ENCODE measurements at places on chromosomes 1 and 21.

DNA sequence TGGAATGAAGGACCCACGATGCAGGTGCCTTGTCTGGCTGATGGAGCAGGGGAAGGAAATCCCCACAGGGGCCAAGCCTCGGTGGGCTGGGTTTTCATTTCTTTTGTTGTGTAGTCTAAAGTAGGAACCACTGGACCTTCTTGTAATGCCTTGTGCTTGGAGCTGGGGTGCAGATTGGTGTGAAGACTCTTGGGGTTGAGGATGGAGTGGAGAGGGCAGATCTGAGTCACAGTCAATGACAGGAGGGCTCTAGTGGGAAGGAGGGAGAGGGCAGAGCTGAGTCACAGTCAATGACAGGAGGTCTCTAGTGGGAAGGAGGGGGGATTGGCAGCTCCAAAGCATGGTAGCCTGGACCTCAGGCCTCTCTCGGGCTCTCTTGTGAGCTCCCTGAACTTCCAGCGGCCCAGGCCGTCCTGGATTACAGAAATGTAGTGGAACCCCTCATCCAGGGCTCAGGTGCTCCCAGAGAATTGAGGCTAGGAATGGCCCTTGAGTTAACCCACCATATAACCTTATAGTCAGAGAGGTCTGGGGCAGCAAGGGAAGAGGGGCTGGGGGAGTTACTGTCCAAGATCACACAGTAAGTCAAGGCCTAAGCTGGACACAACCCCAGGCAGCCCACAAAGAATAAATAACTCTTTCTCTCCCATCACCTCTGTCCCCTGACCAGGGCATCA is 313.8 kb downstream of the MATN1 start:
- DNase-seq: no peak

GRCh38 chr1:220705782-220706181 is 15.6 kb downstream of the C1orf115 start:
- no peak for DNase-seq

GRCh38 chr1:214466403-214467077 is 84.9 kb downstream of the PTPN14 start:
- DNase-seq: no peak

GRCh38 chr1:50106095-50106761 is 2.5 kb upstream of the ELAVL4 start:
- DNase-seq: no peak

- DNase-seq: peak; percentile 68
These were observed 5.7 kb upstream of the ELF3 start for GRCh38 chr1:202004711-202005110.

- no peak for DNase-seq
These were observed 70.0 kb upstream of the PTGS2 start for GRCh38 chr1:186750257-186750656.

DNA sequence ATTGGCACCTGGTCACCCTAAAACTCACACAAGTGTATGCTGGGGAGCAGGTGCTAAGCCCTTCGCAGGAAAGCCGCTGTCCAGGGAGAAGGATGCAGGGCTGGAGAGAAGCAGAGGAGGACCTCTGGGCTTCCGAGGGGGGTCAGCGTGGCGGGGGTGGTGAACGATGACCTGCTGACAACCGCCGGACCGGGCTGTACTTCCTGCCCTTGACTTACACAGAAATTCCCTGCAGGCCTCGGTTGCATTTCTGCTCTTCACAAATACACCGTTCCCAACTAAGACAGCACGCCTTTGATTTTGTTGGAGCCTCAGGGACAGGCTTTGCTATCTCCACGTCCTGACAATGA is 37.6 kb downstream of the SLC2A7 start:
- DNase-seq: no peak

DNA sequence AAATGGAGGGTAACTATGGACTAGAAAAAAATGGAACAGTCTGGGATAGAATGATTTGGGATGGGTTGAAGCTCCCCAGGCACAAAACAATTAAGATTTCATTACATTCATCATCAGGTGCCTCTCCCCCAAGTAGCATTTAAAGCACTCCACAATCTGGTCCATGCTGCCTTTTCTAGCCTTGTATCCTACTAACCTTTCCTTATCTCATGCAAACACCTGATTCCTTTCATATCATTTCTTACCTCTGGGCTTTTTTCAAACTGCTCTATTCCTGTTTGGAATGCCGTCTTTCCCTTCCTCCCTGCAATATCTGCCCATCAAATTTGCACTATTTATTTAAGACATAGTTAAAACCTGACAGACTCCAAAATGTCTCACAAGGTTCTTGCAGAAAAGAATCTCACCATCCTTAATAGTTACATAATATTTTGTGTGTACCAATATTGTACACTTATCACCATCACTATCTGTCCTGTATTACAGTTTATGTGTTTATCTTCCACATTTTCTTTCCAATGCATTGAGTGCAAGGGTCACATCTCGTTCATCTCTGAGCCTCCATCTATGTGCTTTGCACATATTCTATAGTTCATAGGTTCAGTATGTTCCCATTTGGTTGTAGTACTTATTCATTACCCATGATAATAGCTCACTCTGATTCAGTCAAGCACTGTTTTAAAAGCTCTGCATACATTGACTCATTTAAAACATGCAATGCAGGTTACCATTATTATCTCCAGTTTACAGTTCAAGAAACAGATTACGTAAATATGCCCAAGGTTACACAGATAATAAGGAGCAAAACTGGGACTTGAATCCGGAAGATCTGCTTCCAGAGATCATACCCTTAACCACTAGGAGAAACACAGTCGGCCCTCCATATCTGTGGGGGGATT is 16.1 kb upstream of the SHCBP1L start:
- DNase-seq: no peak

DNA sequence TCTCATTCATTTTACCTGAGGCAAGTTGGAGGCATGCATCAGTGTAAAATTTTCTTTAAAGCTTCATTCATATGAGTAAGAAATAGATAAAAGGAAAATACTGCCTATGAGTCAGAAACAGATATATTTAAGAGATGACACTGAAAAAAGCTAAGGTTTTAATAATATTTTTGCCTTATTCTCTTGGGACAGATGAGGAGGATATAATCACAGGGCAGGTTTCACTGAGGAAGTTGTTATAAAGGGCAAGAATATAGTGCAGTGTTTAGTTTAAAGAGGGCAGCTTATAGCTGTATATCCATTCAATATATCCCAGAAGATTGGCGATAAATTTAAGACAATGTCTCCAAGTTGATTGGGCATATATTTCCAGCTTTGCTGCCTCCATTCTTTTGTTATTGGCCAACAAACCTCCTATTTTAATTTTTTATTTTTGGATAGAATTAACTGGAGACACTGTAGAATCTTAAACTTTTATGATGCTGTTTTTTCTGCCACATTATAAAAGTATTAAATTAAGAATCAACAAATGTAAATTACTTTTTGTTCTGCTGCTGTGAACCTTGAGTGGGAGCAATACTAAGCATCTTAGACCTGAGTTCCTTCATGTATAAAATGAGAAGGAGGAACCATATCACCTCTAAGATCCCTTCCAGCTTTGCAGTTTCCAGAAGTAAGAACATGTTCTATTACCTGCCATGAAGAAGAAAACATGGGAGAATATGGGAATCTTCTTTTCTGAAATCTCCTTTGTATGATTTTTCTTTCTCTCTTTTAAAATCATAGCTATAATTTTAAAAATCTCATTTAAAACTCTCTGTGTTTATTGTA is 171.6 kb downstream of the S1PR1 start:
- no peak for DNase-seq

DNA sequence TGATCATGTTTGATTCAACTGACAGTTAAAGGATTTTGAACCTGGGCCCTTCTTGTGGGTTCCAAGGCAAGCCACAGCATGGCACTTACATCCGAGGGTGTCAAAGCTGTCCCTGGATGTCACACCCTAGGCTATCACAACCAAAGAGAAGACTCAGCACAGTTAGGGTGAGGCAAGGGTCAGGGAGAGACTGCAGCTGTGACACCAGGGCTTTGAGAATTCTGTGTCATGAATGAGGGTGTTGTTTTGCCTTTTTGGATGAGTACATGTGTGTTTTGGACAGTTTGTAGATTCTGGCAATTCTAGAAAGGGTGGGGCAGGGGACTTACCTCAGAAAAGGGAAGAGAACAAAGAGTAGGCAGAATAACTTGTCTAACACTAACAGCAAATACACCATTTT is 37.8 kb upstream of the ZNF326 start:
- DNase-seq: no peak

- peak; percentile 42 for DNase-seq
These were observed 911 bp downstream of the GNB1 start for GRCh38 chr1:1889847-1890505.

GRCh38 chr1:235902677-235903542 is 36.2 kb upstream of the LYST start:
- DNase-seq: no peak

DNA sequence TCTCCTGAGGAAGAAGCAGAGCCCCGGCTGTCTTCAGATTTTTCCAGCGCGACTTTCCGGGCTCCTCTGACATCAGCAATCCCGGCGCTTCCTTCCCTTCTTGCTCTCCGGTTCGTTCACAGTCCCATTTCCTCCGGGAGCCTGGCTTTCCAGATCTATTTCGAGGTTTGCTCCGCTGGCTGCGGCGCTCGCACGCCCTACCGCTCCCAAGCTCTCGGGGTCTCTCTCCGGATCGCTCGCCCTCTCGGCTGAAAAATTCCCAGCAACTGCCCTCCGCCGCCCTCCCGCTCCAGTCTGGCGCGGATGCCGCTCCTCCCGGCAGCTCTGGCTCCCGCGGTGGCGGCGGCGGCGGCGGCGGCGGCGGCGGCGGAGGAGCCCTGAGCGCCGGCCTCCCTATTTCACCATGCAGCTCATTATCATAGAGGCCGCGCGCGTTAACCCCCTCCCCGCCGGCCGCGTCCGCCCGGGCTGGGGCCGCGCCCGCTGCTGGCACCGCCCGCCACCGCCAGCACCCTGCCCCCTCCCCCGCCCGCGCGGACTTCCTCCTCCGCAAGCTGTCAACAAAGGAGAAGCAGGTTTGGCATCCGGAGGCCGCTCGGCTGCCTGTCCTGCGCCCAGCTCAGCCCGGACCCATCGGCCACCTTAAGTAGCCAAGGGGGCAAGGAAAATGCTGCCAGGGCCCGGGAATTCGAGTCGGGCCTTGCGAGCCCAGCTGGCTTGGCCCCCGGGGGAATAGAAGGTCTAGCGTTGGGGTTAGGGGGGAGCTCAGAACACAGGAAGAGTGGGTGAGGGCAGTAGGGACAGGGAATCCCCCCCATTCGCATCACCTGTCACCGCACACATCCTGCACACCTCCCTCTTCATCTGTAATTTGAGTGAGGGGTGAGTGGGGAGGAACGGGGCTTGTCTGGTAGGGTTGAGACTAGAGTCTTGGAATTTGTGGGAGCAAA is at the start of gene PLXNA2:
Gene PLXNA2, minus strand, starts transcription at position 418 of the 950 bp plus-strand sequence. CDS start 26,462 bp downstream, outside the sequence.
- DNase-seq: peak; percentile 61

- no peak for DNase-seq
These were observed 401.5 kb downstream of the VAV3 start for GRCh38 chr1:107563441-107563840.

DNA sequence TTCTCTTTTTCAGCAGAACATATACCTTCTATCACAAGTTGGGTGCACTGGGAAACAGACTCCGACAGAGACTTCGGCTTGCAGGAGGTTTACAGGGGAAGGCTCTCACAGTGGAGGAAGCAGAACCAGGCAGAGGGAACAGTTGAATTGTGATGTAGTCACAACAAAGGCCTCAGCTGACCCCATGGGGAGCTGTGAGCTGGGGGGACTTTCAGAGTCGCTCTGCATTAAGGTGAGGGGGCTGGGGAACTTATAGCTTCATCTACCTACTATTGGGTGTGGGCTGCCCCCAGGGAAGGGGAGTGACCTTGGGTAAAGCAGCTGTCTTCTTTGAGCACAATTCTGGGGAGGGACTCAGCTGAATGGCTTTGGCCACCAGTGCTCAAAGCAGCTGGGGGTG is 94.9 kb upstream of the POU3F1 start:
- no peak for DNase-seq

DNA sequence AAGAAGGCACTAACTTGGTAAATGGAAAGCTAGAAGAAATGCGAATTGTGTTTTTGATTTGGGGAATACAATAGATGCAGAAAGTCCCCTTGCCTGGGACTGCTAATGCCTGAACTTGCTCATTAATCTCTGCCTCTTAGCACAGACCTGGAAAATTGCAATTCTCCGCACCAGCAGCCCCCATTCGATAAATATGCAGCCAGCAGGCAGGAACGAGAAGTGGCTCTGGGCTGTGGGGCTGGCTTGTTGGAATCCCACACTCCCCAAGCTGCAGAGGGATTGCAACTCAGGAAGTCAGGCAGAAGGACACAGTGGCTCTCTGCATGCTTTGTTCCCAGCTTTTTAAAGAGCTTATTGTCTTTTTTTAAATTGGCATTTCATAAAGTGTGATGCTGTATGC is 51.3 kb downstream of the PCP4 start:
- DNase-seq: peak; percentile 29

DNA sequence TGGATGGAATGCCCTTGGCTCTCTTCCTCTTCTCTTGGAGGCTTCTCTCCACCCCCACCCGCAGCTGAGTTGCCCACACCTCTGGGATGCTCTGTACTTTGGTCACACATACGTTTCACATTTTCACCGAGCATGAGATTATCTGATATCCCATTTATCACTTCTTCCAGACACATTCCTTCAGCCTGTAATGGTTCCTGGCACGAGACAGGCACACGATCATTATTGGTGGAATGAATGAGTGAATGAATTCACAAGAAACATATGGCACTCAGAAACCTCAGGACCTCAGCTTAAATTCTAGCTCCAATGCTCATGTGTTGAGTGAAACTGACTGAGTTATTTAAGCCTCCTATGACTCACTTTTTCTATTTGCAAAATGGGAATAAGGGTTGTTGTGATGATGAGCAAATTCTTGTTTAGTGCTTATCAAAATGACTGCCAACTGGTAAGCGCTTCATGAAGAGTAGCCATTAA is 242.7 kb upstream of the JUN start:
- DNase-seq: no peak

DNA sequence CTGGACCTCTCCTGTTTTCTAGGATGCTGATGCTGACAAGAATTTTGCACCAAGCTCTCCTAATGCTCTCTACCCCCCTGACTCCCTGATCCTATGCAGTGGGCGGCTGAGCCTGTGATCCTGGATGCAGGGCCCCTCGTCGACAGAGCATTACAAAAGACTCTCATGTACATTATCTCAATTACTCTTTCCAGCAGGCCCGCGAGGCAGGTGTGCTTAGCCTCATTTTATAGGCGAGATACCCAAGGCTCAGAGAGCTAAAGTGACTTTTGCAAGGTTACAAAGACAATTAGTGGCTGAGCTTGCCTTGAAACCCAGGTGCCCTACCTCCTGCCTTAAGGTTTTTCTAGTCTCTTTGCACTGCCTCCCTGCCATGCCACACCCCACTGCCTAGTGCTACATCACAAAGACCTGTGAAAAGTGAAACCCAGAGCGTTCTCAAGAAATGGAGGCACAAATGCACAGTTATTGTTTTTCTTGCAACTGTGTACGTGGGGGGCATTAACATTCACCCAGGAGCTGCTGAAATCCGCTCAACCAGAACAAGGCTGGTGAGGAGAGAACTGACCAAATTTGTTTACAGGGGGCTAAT is 10.0 kb upstream of the C8A start:
- no peak for DNase-seq

DNA sequence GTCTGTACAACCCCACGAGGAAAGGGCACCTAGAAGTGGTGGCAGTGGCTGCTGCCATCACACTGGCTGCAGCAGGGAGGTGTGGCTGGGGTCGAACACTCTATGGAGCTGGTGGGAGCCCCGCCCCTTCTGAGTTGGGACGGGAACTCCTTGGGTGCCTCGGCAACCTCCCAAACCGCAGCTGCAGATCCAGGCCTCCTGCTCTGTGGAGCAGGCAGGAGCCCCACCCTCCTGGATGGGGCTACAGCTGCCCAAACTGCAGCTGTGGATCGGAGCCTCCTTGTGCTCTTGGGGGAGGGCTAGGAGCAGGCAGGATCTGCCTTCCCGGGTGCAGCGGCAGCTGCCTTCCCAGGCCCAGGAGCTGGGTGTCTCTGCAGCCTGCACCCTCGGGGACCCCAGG is 38.9 kb upstream of the TARDBP start:
- no peak for DNase-seq
